ENCODE measurements at places on chromosomes 11 and 22.

DNA sequence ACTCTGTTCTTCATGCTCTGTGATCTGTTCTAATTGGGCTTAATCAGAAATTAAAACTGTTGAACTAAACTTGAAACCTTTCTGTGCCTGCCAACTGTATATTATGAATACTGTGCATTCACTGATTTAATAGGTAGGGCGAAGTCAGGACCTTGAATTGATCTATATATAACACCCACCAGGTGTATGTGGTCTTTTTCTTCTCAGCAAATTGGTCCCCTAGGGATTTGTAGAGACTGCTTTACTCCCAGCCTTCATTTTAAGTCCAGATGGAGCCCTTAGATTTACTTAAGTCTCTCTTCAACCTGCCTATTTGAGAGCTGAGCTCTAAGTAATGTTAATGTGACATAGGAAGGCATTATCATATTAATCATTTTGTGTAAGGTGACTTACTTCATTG lies 257.5 kb downstream of the TMEM135 start:
- DNase-seq, result no peak

DNA sequence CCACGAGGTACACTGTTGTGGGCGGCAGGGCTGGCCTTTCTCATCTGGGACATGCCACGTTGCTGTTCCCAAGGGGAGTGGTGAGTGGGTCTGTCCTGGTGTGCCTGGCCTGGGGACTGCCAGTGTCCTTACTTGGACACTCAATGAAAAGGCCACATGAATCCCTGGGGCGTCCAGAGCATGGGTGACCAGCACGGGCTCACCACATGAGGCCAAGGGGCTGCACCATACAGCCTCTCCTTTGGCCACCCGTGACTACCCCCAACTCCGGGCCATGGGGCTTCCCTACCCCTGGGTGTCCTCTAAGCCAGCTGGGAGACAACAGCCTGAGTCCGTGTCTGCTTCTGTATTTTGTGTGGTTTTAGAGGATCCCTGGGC lies 20.2 kb upstream of the TXNRD2 start:
- DNase-seq, result no peak

DNA sequence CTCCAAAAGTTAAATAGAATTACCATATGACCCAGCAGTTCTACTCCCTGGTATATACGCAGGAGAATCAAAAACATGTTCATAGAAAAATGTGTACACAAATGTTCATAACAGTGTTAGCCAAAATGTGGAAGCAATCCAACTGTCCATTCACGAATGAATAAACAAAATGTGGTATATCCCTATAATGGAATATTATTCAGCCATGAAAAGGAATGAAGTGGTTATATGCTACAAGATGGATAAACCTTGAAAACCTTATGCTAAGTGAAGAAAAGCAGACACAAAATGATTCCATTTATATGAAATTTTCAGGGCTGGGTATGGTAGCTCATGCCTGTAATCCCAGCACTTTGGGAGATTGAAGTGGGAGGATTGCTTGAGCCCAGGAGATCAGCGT lies 16.1 kb downstream of the POLD4 start:
- no peak for DNase-seq

GRCh38 chr11:32830796-32831195 lies 1.1 kb downstream of the PRRG4 start:
- no peak for DNase-seq

- no peak for DNase-seq
Observed at GRCh38 chr11:73001615-73002014, 140.5 kb downstream of the FCHSD2 start.

- DNase-seq, result no peak
Observed at GRCh38 chr11:73315293-73316020, 7.4 kb downstream of the ARHGEF17 start.

- no peak for DNase-seq
Observed at GRCh38 chr11:119419834-119420492, 3.0 kb downstream of the THY1 start.

DNA sequence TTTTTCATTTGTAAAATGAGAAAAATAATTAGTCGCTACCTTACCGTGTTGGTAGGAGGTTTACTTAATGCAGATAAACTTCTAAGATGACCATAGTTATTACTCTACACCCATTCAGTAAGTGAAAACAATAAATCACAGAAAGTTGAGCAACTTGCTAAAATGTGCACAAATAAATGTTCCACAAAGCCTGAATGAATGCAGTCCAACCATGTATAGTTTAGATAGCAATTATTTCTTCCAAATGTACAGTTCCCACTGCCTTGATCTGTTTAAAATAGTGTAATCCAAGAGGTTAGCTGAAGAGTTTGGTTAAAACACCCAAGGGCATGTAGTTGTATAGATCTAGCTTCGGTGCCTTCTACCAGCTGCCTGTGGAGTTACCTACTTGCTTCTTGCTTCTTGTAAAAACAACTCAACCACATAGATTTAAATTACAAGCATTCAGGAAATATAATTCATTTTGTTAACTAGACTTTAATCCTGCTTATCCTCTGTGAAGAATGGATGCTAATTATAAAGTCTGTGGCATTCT lies 106.3 kb upstream of the CARD18 start:
- no peak for DNase-seq

DNA sequence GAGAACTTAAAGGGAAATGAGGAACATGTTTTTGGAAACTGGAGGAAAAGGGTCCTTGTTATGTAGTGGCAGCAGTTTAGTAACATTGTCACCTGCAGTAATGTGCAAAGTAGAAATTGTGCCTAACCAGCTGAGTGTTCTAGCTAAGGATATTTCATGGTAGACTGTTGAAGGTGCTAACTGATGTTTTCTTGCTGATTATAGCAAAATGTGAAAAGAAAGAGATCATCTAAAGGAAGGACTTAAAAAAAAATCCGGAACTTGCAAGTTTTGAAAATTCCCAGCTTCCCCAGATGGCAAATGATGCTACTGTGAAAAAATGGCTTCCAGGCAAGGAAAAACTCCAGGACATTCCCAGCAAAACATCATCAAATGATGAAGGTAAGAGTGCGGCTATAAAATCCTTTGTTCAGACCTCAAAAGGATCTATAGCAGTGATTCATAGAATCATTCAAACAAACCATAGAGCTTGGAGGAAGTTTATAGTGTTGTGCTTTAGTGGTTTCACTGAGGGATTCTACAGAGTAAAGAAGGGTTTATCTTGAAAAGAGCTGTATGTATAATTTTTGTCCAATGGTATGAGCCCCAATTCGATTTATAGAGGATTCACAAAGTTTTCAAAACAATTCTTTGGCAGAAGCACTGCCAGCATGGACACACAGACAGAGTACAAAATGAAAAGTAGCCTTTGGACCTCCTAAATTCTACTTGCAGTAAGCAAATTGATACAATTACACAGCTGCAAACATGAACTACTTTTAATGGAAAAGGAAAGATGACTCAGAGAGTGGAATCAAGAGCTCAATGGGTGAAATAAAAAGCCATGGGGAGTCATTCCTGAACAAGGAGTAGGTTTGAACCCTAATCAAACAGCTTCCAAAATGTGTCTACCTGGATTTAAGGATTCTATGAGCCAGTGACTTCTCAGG lies 4.3 kb upstream of the TRIM44 start:
- no peak for DNase-seq

DNA sequence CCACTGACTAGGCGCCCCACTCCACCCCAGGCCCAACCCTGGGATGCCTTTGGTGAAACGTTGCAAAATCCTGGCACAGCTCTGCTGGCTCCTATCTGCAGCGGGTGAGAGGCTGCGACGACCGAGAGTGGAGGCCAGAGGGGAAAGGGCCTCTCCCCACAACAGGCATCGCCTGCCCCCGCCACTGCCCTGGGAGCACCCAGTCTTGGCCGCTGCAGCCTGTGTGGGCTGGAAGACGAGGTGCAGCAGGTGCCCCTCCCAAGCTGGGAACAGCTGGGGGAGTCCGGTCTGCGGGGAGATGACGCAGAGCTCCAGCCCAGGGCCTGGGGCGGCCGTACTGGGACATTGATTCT lies 4.2 kb upstream of the PIM3 start:
- DNase-seq, result no peak

DNA sequence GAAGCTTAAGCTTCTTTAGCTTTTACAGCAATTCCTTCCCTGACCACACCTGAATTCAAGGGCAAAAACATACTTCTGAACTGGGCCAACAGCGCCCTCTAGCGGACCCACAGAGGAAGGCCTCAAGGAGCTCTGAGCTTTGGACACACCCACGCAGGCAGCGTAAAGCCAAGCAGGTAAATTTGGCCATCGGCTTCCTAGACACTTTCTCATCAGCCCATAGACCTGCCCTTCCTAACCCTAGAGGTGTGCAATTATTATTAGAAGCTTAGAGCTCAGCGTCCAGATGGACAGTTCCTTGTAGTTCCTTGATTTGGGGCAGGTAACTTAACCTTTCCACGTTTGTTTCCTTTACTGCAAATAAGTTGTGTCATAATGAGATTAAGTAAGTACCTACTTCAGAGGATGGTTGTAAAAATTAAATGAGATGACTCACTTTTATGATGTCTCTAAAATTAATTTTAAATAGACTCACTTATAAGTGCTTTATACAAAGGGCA lies 25.7 kb upstream of the HMGXB4 start:
- peak; percentile 78 for DNase-seq

GRCh38 chr11:46351148-46351547 lies 3.9 kb downstream of the DGKZ start:
- no peak for DNase-seq

DNA sequence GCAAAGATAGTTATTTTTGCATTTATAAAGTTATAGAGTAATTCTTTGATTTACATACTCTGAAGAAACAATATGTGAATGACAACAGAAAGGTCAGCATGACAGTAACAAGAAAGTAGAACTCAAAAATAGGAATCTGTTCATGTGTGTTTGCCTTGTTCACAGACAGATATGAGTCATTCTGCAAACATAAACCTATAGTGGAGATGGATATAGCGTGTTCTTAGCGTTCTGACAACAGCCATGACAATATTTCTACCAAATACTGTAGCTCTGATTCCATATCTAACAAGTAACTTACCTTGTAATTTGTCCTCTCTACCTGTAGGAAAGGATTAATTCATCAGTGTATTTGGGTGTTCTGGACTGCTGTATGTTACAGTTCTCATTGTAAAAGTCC lies 208.5 kb upstream of the MTMR2 start:
- no peak for DNase-seq

DNA sequence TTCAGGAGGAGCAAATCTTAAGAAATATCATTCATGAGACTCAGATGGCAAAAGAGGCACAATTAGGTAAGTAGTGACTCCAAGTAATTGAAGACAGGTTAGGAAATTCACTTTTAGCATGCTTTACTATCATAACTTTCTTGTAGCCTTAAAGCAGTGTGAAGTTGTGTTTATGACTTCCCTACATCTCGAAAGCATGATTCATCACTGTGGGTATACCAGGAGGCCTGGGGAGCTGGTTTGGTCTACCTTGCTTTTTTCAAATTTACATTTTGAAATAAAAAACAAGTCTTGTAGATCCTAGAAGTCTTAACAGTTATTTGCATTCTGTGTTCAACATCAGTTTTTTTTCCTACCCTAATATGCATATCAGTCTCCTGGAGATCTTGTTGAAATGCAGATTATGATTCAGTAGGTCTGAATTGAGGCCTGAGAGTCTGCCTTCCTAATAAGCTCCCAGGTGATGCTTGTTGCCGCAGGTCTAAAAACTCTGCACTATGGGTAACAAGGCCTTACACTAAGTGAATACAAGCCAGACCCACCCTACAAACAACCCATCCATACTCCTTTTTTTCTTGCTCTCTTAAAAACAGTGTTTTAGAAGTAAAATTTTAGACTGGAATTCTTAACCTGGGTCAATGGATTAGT lies 41.4 kb downstream of the TTC17 start:
- no peak for DNase-seq

GRCh38 chr22:49404020-49404419 lies 423.7 kb downstream of the BRD1 start:
- DNase-seq, result no peak

- DNase-seq, result no peak
Observed at GRCh38 chr11:57640068-57640800, 9.5 kb downstream of the YPEL4 start.

- no peak for DNase-seq
Observed at GRCh38 chr11:41065432-41065831, 394.0 kb downstream of the LRRC4C start.

- DNase-seq, result no peak
Observed at GRCh38 chr11:121238956-121239355, 53.6 kb upstream of the SC5D start.

DNA sequence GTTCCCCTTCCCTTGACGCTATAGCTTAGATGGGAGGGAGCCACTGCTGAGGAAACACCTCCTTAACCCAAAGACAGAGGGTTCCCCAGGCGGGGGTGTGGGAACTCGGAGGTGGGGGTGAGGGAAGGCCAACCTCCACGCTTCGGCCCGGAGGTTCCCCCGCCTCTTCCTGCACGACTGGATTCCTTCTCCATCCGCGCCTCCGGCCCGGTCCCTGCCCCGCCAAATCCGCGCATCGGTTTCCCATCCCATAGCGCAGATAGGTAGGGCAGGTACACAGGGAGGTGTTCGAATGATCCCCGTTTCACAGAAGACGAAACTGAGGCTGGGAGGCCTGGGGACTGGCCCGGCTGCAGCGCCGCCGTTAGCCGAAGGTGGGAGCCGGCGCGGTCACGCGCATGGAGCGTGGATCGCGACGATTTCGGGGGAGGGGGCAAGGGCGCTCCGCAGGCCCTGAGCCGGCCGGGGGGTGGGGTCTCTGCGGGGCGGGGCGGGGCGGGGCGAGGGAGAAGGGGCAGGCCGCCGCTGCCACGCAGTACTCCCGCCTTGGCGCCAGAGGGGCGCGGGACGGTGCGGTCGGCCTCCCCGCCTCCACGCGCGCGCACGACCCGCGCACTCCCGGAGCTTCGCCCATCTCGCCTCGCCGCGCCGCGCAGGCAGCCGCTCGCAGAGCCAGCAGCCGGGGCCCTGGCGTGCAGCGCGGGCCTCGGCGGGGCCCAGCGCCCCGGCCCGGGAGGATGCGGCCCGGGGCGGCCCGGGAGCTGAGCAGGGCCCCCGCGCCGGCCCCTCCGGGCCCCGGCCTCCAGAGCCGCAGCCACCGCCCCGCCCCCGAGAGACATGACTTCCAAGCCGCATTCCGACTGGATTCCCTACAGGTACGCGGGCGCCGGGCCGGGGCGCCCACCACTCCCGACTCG lies at the start of gene TUB:
TUB (plus strand) TSS at position 538 of the 917 bp plus-strand sequence; CDS start at position 838, 300 bp downstream.
- DNase-seq, result no peak

- DNase-seq, result no peak
Observed at GRCh38 chr22:25402501-25403283, 161.8 kb upstream of the GRK3 start.

- no peak for DNase-seq
Observed at GRCh38 chr11:92931746-92932422, 37.6 kb upstream of the MTNR1B start.

- no peak for DNase-seq
Observed at GRCh38 chr22:24001314-24001713, 3.9 kb downstream of the GSTT4 start.

GRCh38 chr22:49268924-49269323 lies 558.7 kb downstream of the BRD1 start:
- no peak for DNase-seq

GRCh38 chr11:7512525-7513233 lies 1.1 kb upstream of the PPFIBP2 start:
- DNase-seq, result peak; percentile 17
